ENCODE measurements at places on chromosomes 11 and 22.

DNA sequence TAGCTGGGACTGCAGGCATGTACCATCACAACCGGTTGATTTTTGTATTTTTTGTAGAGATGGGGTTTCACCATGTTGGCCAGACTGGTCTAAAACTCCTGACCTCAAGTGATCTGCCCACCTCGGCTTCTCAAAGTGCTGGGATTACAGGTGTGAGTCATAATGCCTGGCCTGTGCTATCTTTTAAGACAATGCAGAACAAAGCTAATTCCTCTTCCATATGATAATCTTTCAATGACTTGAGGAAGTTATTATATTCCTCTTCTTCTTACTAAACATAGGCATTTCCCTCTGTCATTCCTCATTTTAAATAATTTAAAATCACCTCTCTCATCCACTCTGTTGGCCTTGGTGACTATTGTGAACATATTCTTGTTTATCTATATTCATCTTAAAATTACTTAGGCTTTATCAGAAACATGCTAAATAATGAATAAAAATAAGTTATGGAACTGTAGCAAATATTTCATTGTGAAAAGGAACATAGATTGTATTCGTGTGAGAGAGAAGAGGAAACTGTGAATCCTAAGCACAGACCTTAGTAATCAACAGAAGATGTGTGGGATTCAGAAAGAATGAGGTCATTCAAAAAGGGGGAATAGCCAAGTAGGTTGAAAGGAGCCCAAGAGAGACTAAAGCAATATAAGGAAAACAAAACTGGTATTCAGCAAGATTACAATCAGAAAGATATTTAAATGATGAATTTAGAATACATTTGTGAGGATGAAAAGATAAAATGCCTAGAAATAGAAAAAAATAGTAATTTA lies 269.4 kb downstream of the TTC28 start:
- no peak for DNase-seq

DNA sequence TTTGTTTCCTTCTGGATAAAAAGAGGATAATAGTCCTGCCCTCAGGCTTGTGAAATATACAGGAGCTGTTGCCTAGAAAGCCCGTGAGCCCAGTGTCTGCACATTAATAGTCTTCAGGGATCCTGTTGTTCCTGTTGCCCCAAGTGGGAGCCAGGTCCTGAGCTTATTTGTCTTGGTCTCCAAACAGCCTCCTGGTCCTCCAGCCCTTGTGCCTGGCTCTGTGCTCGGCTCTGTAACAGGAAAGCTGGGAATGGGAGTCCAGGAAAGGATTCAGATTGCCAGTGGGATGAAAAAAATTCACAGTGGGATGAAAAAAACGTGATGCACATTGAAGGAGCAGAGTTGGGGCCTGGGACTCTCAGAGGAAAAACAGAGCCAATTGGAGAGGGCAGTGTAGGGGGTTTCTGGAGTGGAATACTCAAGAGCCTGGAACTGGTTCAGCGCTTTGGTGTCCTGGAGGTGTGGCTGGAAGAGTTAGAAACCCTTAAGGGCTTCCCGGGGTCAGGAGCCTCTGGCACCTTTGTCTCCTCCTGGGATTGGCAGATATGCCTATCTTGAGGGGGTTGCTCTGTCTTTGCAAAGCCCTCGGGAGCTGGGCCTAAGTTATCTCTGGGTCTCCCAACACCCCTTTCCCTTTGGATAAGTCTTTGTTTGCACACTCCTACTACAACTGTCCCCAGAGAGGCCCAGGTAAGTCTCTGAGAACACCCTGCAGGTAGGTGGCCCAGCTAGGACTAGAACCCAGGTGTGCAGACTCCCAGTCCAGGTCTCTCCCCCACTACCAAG lies 2.3 kb upstream of the INPPL1 start:
- no peak for DNase-seq

DNA sequence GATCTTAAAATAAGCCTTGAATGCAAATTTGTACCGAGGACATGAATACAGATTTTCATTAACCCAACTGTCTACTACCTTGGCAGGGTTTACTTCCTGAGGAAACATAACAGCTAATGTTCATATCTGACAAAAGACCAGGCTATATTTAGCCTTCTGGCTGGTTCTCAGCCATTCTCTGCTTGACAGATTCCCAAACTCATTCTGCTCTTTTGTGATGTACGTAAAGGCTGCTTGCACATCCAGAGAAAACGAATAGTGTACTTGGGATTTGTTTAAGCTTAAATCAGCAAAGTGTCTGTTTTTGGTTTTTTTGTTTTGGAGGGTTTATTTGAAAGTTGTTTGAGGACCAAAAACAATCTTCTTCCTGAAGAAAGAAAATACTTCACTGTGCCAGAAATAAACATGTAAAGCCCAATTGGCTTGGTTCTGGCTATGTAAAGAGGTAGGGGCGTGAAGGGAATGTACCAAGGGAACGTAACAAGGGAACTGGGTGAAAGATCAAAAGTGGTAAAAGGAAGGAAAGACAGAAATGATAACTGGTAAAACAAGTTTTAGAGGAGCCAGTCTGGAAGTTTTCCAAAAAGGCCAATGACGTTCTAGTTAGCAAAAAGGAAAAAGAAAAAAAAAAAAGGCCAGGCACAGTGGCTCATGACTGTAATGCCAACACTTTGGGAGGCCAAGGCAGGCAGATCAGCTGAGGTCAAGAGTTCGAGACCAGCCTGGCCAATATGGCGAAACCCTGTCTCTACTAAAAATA lies 21.4 kb upstream of the CRTAM start:
- no peak for DNase-seq

GRCh38 chr11:36385121-36385970 lies 89.3 kb downstream of the PRR5L start:
- no peak for DNase-seq

GRCh38 chr11:76603202-76603601 lies 67.3 kb downstream of the LRRC32 start:
- no peak for DNase-seq

DNA sequence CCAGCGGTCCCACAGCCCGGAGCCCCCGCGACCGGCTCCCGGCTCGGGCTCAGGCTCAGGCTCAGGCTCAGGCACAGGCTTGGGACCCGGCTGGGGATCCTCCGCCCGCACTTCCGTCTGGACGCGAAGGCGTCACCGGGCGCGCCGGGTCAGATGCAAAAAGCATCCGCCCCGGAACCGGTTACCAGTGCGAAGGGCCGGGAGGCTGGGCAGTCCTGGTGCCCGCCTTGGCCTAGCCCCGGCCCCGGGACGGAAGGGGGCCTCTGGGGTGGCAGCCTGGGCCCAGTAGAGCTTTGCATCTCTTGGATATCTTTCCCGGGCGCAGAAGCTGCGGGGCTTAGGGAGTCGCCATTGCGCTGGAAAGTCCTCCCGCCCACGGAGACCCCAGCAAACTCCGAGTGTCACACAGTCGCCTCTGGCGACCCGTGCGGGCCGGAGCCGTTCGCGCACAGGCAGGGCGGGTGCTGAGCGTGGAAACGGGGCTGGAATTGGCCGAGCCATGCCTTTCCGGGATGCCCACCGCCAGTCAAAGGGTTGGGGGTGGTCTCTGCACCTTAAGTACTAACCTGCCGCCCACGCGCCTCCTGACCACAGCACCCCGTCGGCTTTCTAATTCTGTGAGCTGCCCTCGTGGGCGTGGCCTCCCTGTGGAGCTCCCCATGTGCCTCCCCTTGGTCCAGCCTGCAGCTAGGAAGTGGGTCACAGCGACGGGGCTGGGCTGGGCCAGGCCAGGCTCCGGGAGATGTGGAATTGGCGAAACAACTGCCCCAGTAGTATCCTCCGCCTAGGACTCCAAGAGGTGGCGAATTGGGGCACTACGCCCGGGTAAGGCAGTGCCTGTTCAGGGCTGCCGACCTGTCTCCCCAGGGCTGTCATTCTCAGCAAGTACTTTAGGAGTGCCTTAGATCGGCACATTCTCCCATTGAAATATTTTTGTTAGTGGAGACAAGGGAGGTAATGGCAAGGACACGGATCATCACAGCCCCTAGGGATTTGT lies at the start of gene TMEM9B:
TSS of gene TMEM9B (minus strand) at position 119 of the 997 bp plus-strand sequence. CDS start 129 bp downstream, outside the sequence.
- DNase-seq = peak; percentile 54

GRCh38 chr11:119641983-119642745 lies 86.8 kb downstream of the NECTIN1 start:
- DNase-seq = no peak

GRCh38 chr11:110134110-110134509 lies 40.9 kb downstream of the ZC3H12C start:
- DNase-seq = no peak

DNA sequence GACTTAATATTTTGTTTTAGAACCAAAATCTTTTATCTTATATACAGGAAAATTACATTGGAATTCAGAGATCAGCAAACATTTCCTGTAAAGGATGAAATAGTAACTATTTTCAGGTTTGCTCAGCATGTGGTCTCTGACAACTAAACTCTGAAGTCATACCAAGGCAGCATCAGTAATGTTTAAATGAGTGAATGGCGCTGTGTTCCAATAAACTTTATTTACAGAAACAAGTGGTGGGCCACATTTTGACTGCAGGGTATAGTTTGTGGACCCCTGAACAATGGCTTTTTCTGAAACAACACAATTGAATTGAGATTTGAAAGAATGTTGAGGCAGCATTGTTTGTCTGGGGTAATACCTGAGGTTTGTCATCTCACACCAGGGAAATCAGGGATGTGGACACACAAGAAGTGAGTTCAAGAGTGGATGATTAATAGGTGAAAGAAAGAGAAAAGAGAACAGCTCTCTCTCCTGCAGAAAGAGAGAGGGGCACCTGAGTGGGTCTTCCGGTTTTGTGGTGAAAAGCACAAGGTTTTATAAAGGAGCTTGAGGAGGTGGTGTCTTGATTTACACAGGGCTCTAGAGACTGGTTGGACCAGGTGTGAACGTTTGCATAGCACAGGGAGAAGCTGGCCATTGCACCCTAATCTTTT lies 113.5 kb upstream of the VPREB1 start:
- no peak for DNase-seq

- DNase-seq = no peak
These were observed 35.8 kb downstream of the TNRC6B start for GRCh38 chr22:40213478-40213877.

- no peak for DNase-seq
These were observed 790 bp upstream of the TMEM41B start for GRCh38 chr11:9315078-9315688.

DNA sequence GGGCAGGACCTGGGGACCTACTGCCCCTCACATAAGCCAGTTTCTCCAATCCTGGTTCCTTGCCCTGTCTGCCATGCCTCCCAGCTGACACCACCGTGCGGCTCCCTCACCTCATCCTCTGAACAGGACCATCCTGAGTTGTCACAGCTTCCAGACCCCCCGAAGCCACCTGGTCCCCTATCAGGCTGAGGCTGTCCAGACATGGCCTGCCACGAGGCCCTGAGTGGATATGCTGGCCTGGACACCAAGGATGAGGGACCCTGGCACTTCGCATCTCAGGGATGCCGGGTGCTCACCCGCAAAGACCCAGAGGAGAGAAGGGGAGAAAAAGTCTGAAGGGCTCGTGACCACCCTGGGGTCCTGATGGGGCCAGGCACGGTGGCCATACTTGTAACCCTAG lies 15.8 kb upstream of the CCDC188 start:
- no peak for DNase-seq

DNA sequence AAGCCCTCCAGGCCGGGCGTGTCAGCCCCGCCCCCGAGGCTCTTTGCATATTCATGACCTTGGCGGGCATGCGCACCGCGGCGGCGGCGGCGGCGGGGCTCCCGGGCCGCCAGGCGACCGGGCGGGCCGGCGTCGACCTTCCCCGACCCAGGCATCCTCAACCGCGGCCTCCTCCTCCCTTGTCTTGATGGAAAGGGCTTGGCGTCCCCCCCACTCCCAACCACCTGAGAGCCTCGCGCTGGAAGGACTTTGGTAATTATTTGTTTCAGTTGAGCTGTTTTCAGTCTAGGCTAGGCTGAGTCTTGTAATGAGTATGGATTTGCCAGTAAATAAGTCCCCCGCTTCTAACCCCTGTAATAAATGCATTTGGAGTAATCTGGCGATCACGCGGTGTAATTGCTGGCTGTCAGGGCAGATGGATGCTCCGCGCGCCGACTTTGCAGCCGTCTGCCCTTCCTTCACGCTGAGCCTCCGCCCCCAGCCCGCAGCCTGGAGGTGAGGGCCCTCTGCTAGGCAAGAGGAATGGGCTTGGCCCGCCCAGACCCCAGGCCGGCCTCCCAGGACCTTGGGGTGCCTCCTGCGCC lies 25.2 kb downstream of the FLRT1 start:
- peak; percentile 29 for DNase-seq

DNA sequence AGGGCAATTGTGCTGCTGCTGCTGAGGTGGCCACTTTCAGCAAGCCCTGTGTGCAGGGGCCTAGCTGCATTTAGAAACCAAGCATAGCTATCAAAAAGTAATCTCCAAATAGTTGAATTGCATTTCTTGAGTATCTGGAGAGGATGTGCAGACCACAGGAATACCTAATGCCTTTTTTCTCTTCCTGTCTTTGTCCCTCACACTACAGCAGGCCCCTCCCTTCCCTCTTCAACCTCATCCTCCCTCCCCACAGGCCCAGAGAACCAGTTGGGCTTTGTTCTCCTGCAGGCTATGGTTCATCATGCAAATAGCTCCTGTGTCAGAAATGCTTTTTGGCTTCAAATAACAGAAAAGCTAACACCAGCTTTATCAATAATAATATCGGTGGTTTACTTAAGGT lies 47.7 kb downstream of the DKK3 start:
- no peak for DNase-seq

- no peak for DNase-seq
These were observed 14.7 kb downstream of the IGLL1 start for GRCh38 chr22:23565305-23565914.

GRCh38 chr11:76148941-76149613 lies 57.2 kb downstream of the WNT11 start:
- no peak for DNase-seq

DNA sequence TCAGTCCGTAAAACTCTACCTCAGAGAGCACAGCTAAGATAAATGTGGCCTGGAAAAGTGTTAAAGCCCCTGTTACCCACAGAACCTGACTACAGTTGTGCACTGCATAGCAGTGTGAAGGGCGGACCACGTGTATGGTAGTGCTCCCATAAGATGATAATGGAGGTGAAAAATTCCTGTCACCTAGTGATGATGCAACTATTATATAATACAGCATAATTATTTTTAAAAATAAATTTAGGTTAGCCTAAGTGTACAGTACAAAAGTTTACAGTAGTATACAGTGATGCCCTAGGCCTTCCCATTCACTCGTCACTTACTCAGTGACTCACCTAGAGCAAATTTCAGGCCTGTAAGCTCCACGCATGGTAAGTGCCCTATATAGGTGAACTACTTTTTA lies 76.6 kb upstream of the RASSF10 start:
- no peak for DNase-seq

- no peak for DNase-seq
These were observed 15.9 kb upstream of the P2RY2 start for GRCh38 chr11:73201888-73202780.

- DNase-seq = no peak
These were observed 9.9 kb downstream of the MAPK1 start for GRCh38 chr22:21857481-21857914.

- DNase-seq = no peak
These were observed 5.1 kb downstream of the EFEMP2 start for GRCh38 chr11:65867284-65868071.

- DNase-seq = no peak
These were observed 212.3 kb upstream of the NCAM1 start for GRCh38 chr11:112748713-112749543.

- no peak for DNase-seq
These were observed 788.8 kb upstream of the FAT3 start for GRCh38 chr11:91435694-91436395.
